ENCODE measurements at places on chromosomes 11 and 22.

GRCh38 chr11:15988693-15989231 lies 367.6 kb downstream of the SOX6 start:
- H3K36me3 ChIP-seq: no peaks in the 10 kb centered on the region
- DNase-seq: no peak
- H3K27ac ChIP-seq: no peak overlapping the region
- no peaks in the 10 kb centered on the region for H3K4me1 ChIP-seq
- no peaks in the 10 kb centered on the region for H3K27me3 ChIP-seq

DNA sequence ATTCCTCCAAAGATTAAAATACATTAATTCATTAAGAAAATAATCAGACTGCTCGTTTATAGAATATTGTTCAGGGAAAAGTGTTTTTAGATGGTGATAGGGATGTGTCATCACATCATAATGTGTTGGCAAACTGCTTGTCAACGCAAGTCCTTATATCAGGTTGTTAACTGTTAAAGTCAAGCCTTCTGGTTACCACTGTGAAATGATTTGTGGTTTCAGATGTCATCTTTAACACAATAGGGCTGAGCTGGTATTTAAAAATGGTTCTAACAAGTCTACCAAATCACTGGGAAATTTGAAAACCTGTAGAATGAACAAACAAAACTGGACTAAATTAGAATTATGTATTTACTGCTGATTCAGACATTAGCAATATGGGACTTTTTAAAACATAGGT lies 2.4 kb upstream of the MMP13 start:
- no peak overlapping the region for H3K27ac ChIP-seq
- DNase-seq: no peak
- H3K36me3 ChIP-seq: no peaks in the 10 kb centered on the region
- no peaks in the 10 kb centered on the region for H3K4me1 ChIP-seq

DNA sequence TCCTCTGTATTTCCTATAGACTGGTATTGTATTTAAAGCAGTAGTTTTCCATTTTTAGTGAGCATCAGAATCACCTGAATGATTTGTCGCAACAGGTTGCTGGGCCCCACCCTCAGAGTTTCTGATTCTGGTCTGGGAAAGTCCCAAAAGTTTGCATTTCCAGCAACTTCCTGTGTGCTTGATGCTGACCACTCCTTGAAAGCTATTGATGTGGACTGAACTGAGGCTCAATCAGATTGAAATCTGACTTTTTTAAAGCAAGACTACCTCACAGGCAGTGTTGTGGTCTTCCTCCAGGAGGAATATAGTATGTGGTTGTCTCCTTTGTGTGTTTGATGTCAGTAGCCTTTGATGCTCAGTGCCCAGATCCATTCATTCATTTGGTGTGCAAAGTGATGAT lies 17.2 kb upstream of the MPZL2 start:
- no peaks in the 10 kb centered on the region for H3K27me3 ChIP-seq
- no peaks in the 10 kb centered on the region for H3K36me3 ChIP-seq
- no peak overlapping the region for H3K27ac ChIP-seq
- H3K4me3 ChIP-seq: no peak overlapping the region
- no peaks in the 10 kb centered on the region for H3K4me1 ChIP-seq
- no peak for DNase-seq

DNA sequence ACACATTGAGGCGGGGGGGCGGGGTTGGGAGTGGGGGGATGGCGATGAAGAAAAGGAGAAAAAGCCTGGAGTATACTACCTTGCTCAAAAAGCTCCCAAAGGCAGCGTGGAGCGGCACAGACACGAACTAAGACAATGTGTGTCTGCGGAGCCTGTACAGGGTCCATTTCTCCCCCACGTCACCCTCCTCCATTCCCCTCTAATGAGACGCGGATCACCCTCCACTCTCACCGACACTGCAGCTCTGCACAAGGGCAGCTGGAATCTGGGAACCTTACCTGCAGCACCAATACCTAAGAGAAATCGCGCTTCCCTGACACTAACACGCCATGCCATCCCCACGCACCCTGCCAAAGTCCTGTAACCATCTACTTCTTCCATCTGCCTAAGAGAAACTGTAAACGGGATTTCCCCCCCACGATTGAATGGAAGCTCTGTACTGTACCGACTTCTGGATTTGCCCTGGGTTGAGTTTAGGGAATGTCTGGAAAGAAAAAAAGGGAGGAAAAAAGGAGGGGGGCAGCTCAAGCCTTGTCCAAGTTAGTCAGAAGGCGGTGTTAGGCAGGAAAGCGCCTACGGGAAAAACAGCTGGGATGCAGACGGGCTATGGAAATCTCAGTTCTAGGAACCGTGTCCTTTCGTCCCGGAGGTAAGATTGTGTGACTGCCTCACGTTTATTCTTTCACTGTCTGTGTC lies 125.7 kb upstream of the C11orf58 start:
- H3K27me3 ChIP-seq: peaks cover 85% of the 10 kb centered on the region
- no peak overlapping the region for H3K4me3 ChIP-seq
- H3K27ac ChIP-seq: no peak overlapping the region
- DNase-seq: peak; percentile 36

DNA sequence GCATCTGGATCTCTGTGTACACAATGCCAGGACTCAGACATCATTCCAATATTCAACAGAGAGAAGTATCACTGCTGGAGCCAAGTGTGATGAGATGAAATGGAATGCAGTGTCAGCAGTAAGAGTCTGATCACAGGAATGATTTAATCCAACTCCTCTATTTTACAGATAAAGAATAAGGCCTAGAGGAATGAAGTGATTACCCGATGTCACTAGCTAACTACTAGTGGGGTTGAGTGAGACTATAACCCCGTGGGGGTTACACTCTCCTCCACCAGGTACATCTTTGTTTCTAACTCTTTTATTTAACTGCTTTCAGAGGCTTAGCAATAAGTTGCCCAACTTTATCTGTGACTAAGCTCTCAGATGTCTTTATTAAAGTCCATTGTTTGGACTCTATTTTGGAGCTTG lies 94.2 kb upstream of the FAT3 start:
- H3K27me3 ChIP-seq: no peaks in the 10 kb centered on the region
- no peaks in the 10 kb centered on the region for H3K36me3 ChIP-seq
- DNase-seq: no peak
- no peaks in the 10 kb centered on the region for H3K4me1 ChIP-seq
- H3K4me3 ChIP-seq: no peak overlapping the region
- no peak overlapping the region for H3K27ac ChIP-seq

- H3K36me3 ChIP-seq: no peaks in the 10 kb centered on the region
- no peaks in the 10 kb centered on the region for H3K27me3 ChIP-seq
- H3K27ac ChIP-seq: no peak overlapping the region
- no peak for DNase-seq
- H3K4me1 ChIP-seq: no peaks in the 10 kb centered on the region
Measured at GRCh38 chr11:100731471-100731870, 44.4 kb downstream of the ARHGAP42 start.

DNA sequence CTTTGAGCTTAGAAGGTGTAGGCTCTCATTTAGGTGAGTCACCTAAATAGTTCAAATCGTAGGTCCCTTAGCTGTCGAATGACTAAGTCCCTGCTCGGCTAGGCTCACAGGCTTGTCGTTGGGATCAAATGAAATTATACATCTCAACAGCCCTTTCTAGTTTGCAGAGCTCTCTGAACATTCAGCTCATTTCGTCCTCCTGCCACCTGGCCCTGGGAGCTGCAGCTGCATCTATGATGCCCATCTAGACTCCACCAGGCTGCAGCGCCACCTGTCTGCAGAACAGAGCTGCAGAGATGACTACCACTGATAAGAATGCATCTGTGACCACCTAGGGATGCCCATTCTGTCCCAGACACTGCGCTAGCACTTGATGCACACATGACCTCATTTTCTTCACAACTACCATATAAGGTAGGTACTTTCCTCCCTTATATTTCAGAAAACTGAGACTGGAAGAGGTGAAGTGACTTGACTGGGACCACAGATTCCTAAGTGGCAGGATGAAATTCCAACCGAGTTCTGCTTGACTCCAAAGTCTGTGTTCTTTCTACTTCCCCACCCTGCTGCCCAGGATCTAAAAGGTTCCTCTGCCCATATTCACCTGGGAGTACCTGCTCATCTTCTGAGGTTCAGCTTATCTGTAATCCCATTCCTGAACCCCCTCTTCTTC lies 141.1 kb upstream of the NARS2 start:
- no peak overlapping the region for H3K27ac ChIP-seq
- H3K36me3 ChIP-seq: no peaks in the 10 kb centered on the region
- peaks cover 4% of the 10 kb centered on the region for H3K27me3 ChIP-seq
- peak; percentile 28 for DNase-seq
- no peaks in the 10 kb centered on the region for H3K4me1 ChIP-seq
- H3K4me3 ChIP-seq: no peak overlapping the region

DNA sequence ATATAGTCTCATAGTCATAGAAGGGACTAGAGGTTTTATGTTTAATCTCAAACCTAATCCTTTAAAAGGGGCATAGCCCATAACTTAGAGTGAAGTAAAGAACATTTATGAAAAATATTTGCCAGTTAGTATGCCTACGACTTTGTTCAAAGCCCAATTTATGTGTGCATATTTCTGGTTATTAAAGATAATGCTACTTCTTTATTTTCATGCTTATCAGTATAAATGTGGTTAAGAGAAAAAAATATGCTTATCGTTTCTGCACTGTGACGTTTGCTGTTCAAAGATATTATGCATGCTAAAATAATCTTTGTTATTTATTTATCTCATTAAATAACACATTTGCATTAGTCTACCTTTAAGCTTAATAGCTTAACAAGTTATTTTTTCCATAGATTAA lies 343.9 kb downstream of the DYNC2H1 start:
- no peak overlapping the region for H3K4me3 ChIP-seq
- H3K36me3 ChIP-seq: no peaks in the 10 kb centered on the region
- H3K4me1 ChIP-seq: no peaks in the 10 kb centered on the region
- H3K27me3 ChIP-seq: no peaks in the 10 kb centered on the region
- peak; percentile 53 for DNase-seq

DNA sequence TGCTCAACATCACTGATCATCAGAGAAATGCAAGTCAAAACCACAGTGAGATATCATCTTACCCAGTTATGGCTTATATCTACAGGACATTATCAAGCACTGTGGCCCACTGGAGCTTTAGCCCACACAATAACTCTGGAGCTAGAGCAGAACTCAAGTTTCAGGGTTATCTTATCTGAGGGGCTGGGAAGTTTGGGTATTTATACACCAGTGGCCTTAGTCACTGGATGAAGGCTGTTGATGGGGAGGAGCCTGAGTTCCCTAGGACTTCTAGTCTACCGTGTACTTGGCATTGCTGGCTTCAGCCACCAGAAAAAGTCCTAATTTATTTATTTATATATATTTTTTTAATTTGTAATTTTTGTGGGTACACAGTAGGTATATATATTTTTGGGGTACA lies 19.3 kb downstream of the HSD17B12 start:
- no peak for DNase-seq
- no peaks in the 10 kb centered on the region for H3K27me3 ChIP-seq
- H3K27ac ChIP-seq: no peak overlapping the region
- H3K4me1 ChIP-seq: no peaks in the 10 kb centered on the region
- no peaks in the 10 kb centered on the region for H3K36me3 ChIP-seq

DNA sequence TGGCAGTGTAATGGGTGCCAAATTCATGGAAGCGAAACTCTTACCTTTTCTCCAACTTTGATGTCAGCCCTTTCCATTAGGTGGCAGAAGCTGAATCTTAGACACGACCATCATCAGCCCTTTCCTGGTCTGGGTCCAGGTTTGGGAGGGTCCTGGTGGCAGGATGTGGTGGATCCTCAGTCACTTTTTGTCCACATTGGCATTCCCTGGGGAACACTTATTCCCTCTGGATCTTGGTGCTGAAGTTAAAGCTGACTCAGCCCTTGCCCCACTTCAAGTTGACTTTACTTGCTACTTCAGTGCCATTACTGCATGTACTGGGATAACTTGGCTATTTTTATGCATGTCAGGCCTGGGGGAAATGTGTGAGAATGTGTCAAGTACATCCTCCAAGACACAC lies 16.6 kb upstream of the NTM start:
- H3K27ac ChIP-seq: no peak overlapping the region
- no peak overlapping the region for H3K4me3 ChIP-seq
- H3K4me1 ChIP-seq: no peaks in the 10 kb centered on the region
- H3K36me3 ChIP-seq: no peaks in the 10 kb centered on the region
- H3K27me3 ChIP-seq: no peaks in the 10 kb centered on the region

GRCh38 chr11:2128130-2128510 lies 11.1 kb downstream of the IGF2 start:
- H3K27me3 ChIP-seq: peaks cover 5% of the 10 kb centered on the region
- DNase-seq: no peak
- H3K27ac ChIP-seq: no peak overlapping the region
- H3K36me3 ChIP-seq: no peaks in the 10 kb centered on the region

DNA sequence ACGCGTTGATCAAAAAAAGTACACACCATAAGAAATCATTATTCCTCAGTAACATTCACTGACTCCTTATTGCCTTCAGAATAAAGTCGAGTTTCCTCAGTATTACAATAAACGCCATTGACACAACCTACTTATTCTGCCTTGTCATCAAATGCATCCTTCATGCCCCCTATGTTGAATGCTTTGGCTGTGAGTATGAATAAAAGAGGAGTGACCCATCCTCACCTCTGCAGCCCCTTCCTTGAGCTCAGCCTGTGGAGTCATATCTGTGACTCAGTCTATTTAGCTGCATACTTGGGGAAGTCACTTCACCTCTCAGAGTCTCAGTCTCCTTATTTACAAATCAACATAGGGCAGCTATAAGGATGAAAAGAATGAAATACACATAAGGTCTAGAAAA lies 65.1 kb downstream of the USP35 start:
- H3K36me3 ChIP-seq: peaks cover 5% of the 10 kb centered on the region
- H3K27ac ChIP-seq: no peak overlapping the region
- H3K27me3 ChIP-seq: no peaks in the 10 kb centered on the region

- H3K27ac ChIP-seq: no peak overlapping the region
- H3K4me1 ChIP-seq: no peaks in the 10 kb centered on the region
- no peak for DNase-seq
Measured at GRCh38 chr11:133697603-133698180, 147.6 kb downstream of the SPATA19 start.

- H3K27me3 ChIP-seq: no peaks in the 10 kb centered on the region
- H3K36me3 ChIP-seq: no peaks in the 10 kb centered on the region
- H3K4me1 ChIP-seq: no peaks in the 10 kb centered on the region
- H3K4me3 ChIP-seq: no peak overlapping the region
Measured at GRCh38 chr11:95557376-95557775, 232.2 kb downstream of the FAM76B start.

GRCh38 chr11:19849947-19850593 lies 137.4 kb downstream of the NAV2 start:
- no peaks in the 10 kb centered on the region for H3K4me1 ChIP-seq
- no peaks in the 10 kb centered on the region for H3K36me3 ChIP-seq
- H3K4me3 ChIP-seq: no peak overlapping the region
- H3K27ac ChIP-seq: no peak overlapping the region
- no peak for DNase-seq

GRCh38 chr11:29321293-29322132 lies 695.3 kb downstream of the KCNA4 start:
- H3K36me3 ChIP-seq: no peaks in the 10 kb centered on the region
- H3K27me3 ChIP-seq: no peaks in the 10 kb centered on the region
- no peaks in the 10 kb centered on the region for H3K4me1 ChIP-seq
- no peak overlapping the region for H3K4me3 ChIP-seq
- no peak for DNase-seq

- no peaks in the 10 kb centered on the region for H3K36me3 ChIP-seq
- no peaks in the 10 kb centered on the region for H3K27me3 ChIP-seq
- H3K4me3 ChIP-seq: no peak overlapping the region
- DNase-seq: no peak
- no peak overlapping the region for H3K27ac ChIP-seq
Measured at GRCh38 chr11:107183953-107184352, 165.7 kb upstream of the GUCY1A2 start.

- H3K4me1 ChIP-seq: no peaks in the 10 kb centered on the region
- H3K36me3 ChIP-seq: no peaks in the 10 kb centered on the region
- H3K27ac ChIP-seq: no peak overlapping the region
- no peak overlapping the region for H3K4me3 ChIP-seq
- DNase-seq: no peak
- H3K27me3 ChIP-seq: no peaks in the 10 kb centered on the region
Measured at GRCh38 chr22:22122348-22123117, 122.1 kb upstream of the VPREB1 start.
